ENCODE measurements at places on chromosomes 5 and 9.

DNA sequence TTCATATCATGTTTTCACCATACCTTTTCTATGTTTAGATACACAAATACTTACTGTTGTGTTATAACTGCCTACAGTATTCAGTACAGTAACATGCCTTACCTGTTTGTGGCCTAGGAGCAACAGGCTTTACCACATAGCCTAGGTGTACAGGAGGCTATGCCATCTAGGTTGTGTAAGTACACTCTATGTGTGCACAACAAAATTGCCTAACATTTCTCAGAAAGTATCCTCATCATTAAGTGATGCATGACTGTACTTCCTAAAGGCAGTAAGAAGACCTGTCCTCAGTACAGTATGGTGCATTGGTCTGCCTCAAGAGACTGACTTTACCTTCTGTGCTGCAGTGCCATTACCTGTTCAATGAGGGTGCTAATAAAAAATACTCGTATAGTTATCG, 7.9 kb downstream of the TXN start:
- no peak for DNase-seq

DNA sequence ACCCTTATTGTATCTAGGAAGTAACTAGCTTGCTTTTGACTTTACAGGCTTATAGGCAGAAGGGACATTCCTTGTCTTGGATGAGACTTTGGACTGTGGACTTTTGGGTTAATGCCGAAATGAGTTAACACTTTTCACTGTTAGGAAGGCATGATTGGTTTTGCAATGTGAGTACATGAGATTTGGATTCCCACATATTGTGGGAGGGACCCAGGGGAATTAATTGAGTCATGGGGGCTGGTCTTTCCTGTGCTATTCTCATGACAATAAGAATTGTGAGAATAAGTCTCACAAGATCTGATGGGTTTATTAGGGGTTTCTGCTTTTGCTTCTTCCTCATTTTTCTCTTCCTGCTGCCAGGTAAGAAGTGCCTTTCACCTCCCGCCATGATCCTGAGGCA, 417.5 kb downstream of the HINT1 start:
- DNase-seq: no peak

DNA sequence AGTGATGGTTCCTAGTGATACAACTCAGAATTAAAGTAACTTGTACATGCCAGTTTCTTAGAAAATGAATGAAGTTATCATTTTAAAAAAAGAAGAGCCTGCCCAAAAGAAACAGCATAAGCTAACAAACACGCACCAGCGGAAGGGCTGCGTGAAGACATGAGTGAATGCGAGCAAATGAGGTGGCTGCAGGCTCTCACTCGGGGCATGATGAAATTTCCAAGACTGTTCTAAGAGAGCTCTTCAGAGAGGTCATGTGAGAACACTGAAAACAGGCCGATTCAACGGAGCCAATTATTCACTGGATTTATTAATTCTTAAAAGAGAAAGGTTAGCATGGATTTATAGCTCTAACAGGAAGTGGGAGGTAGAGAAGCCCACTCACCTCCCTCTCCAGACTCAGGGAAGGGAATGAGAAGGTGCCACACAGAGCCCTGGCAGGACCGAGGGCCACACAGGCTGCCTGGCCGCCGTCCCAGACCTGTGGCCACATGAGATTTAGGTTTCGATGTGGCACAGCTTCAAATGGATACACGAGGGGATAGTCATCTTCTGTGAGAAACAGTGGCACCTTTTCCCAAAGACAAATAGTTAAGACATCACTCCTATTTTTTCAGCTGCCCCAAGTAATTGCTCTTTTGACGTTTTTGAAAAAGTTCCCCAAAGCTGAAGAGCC, 55.5 kb downstream of the HABP4 start:
- DNase-seq: no peak

- no peak for DNase-seq
These were observed 79.8 kb upstream of the MAMDC2 start for GRCh38 chr9:69963803-69964202.

DNA sequence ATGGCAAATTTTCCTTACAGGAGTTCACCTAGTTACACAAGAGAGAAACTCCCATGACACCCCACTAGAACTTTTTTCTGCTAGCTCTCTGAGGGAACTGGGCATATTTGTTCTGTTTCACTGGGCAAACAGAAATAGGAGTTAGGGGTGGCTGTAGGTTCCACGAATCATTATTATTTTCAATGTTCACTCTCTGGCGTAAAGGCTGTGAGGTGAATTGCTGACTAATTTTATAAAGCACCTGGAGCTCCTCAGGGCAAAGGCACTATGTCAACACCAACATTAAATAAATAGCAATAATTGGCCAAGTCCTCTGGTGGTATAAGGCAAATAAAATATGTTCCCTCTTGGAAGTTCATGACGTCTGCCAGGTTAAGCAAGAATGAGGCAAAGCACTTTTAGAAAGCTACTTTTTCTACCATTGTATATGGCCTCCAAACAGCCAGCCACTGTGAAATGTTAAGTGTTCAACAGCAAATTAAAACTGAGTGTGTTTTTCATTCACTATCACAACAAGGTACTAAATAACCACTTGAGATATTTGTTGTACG, 344.6 kb downstream of the PDE4D start:
- DNase-seq: no peak

DNA sequence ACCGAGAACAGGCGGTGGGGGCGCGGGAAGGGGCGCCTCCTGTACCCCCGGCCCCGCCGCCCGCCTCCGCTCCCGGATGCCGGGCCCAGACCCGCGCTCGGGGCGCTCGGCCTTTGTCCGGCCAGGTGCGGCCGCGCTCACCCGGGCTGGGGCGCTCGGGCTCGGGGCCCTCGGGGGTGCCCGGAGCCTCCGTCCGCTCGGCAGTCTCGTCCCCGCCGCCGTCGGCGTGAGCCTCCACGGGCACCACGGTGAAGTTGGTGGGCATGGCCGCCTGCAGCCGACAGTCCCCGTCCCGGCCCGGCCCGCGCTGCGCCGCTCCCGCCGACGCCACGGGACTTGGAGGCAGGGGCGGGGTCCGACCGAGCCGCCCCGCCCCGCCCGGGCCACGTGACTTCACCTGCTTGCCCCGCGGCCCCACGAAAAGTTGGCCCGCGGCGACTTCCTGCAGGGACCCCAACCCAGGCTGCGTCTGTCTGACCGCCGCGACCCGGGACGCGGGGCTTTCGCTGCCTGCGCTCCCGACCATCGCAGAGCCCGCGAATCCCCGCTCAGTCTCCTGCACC, at the start of gene SLC12A7:
TSS of gene SLC12A7 (minus strand) at position 337 of the 563 bp plus-strand sequence. CDS start at position 265, 72 bp downstream.
- DNase-seq: no peak

DNA sequence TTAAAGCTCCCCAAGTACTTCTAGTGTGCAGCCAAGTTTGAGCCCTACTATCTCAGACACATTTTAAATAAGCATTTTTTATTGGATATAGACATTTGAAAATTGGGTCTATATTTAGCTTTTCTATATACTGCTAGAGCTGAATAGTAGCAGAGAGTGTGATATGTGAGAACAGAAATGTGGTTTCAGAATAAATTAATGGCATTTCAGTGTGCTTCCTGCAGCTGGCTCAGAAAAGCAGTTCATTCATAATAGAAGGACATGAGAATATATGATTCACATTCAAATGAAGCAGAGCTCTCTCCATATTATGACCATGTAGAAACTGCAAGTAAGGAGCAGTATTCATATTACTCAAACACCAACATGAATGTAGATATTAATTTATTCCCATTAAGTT, 464.0 kb downstream of the PTPRD start:
- DNase-seq: no peak

DNA sequence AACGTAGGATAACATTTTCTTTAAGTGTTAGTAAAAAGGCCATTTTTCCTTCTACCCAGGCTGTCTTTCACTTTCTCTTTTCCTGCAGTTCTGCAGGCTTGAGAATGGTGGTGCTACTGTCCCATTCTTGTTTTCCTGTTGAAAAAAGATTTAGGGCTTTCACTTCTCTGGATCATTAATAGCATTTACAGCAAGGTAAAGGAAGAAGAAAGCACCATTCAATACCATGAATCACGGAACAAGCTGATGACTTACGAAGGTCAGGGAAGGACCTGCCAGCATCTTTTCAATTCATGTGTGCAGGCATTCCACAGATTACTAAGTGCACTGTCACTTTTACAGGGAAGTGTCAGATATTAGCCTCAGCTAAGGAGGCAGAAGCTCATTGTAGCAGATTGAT, 292.8 kb downstream of the YTHDC2 start:
- no peak for DNase-seq

- DNase-seq: no peak
These were observed 37.3 kb upstream of the FYB1 start for GRCh38 chr5:39256477-39257235.

DNA sequence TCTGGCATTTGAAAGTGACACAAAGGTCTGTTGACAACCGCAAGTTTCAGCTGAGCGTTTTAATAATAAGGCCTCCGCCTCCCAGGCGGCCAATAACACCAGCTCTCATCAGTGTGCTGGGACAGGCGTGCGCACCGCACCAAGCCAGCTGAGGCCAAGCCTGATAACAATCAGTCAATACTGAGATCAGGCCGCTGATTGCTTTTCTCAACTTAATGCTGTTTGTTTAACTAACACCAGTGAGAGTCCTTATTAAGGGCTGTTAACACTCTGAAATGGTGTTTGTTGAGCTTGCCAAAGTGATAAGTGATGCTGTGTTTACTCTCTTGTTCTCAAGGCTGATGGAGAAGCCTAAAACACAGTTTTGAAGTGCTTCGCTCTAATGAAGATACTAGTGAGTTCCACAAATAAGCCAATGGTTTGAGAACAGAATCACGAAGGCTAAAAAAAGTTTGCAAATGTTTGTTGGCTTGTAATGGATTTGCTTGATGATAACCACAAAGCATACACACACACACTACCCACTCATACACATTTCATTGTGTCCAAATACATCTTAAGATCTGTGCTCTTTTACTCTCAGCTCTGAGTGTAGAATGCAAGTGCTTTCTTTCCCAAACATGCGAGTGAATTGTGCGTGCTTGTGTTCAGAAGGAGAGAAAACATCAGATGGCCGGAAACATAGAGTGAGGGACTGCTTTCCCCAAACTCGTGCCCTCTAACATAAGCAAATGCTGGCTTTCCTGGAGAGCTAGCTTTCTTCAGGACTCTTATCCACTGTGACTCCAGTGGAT, 330.4 kb upstream of the KLF4 start:
- no peak for DNase-seq

DNA sequence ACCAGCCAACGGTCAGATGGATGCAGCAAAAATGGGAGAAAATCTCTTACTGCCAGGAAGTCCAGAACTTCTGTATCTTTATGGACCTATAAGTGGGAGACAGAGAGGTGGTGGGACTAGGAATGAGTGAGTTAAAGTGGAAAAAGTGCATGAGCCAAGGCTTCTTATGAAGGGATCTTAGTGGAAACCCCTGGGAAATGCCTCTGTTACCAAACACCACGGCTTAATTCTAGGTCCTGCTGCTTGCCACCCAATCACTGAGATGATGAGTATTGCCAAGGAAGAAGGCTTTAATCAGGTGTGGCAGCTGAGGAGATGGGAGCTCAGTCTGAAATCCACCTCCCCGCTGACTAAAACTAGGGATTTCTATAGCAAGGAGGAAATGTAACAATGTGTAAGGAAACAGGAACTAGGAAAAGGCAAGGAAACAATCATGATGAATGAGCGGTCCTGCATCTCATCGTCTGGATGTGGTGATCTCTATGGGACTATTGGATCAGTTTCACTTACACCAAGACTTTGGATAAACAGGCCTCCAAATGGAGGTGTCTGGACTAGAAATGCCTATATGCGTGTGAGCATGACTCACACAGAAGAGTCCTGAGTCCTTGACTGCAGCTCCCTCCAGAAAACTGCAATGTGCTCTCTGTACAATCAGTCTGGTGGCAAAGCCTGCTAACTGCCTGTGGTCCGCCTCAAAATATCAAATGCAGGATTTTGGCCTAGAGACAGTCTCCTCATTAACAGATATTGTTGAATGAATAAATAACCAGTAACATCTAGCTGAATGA, 98.2 kb upstream of the PRR16 start:
- DNase-seq: no peak

DNA sequence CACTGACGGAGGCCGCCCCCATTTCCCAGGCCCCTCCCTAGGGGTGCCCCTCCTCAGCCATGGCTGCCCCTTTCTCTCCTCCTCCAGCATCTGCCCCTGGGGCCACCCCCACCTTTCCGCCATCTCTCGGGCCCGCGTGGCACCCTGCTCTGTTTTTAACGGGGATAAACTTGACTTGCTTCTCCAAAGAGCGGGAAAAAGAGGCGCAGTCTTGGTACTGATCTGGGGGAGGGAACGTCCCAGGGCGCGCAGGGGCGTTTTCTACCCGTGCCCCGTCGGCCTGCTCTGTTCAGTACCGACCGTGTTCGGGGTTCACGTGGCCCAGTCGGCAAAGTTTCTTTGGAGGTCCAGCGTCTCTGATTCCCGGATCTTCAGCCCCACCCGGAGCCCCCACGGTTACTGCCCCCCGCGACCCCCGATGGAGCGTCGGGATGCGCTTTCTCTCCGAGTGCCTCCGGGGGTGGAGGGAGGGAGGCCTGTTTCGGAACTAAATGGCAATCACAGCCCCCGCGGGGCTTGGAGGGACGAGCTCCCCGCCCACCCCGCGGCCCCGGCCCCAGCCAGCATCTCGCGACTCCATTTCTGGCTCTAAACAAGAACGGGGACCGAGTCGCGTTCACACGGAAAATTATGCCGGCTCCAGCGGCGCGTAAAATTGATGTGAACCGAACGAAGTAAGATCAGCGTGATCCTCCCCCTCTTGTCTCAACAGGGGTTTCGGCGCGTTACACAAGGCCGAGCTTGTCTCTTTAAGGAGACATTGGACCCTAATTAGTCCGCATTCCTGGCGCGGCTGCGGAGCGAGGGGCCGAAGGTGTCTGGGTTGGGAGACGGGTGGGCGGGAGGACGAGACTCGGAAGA, 1.1 kb upstream of the TLE4 start:
- no peak for DNase-seq

Measured in anterior cingulate cortex (tissue), 58 donors.